Activated naive CD8-positive, alpha-beta T cell treated with anti-CD3 and anti-CD28 coated beads, Interleukin-2, amount 50 U/mL, for 24 hours (primary cell): ENCODE measurements at places on chromosomes 1 and 21.

GRCh38 chr1:68363339-68363738, 86.4 kb downstream of the RPE65 start:
- no peak for DNase-seq

- no peak for DNase-seq
Observed at GRCh38 chr1:241829468-241829867, 18.5 kb upstream of the EXO1 start.

GRCh38 chr1:66243548-66244130, 290.3 kb upstream of the SGIP1 start:
- no peak for DNase-seq

- no peak for DNase-seq
Observed at GRCh38 chr21:44658913-44659595, 1.3 kb downstream of the KRTAP12-3 start.

GRCh38 chr1:95221306-95221705, 12.7 kb upstream of the RWDD3 start:
- no peak for DNase-seq

DNA sequence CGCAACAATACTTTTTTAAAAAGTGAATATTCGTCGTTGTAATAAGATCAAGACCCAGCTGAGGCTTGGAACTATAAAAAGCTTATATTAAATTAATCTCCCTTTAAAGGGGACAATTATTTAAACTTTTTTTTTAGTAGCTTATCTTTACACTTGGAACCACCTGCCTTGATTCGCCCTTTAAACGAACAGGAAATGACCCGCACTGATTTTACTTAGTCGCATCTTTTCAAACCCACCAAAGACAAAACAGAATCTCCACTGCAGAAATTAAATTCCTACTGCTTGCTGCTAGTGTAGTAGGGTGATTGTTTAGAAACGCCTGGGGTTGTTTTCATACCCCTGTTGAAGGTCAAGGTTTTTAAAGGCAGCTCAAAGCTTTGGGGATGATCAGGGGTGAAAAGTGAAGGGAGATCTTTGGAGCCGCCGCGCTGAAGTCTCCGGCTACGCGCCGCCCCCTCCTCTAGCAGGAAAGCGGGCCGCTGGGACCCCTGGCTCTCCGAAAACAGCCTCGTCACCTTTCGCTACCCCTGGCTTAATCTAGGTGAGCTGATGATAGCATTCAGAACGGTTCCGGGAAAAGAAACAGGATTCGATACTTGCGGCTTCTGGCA, 163.4 kb downstream of the RUNX1 start:
- no peak for DNase-seq

DNA sequence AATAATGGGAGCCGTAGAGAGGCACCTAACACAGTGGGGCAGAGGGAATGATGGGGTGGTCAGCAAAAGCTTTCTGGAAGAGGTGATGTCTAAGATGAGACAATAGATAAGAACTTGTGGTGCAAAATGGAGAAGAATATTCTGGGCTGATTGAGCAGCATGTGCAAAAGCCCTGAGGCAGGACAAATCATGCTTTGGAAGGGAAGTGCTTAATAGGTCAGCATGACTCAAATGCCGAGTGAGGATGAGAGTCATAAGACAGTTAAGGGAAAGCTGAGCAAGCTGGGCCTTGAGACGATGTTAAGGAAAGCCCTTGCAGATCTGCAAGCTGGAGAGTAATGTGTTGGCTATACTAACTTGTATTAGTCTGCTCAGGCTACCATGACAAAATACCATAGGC, 37.3 kb upstream of the ASB17 start:
- DNase-seq: no peak

GRCh38 chr1:113551728-113552127, 161.4 kb downstream of the MAGI3 start:
- no peak for DNase-seq
